ENCODE measurements at places on chromosomes 6 and 20.

DNA sequence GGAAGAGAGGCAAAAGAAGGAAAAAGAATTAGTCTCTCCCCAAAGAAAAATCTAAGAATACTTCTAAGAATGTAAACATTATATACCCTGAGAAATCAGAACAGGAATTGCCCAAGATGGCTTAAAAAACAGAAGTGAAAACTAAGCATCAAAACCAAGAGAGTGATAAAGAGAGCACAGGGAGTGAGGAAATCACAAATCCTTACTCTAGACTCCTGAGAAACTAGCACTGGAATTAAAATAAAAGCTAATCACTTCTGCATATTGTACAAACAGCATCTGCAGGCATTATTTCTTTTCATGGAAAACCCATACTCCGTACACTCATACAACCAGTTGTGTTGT, 285.7 kb downstream of the BTBD9 start:
- DNase-seq: no peak

- peak; percentile 65 for DNase-seq
Observed at GRCh38 chr6:44701637-44702101, 314.2 kb downstream of the CDC5L start.

- peak; percentile 62 for DNase-seq
Observed at GRCh38 chr20:50226093-50226974, 35.7 kb downstream of the CEBPB start.

DNA sequence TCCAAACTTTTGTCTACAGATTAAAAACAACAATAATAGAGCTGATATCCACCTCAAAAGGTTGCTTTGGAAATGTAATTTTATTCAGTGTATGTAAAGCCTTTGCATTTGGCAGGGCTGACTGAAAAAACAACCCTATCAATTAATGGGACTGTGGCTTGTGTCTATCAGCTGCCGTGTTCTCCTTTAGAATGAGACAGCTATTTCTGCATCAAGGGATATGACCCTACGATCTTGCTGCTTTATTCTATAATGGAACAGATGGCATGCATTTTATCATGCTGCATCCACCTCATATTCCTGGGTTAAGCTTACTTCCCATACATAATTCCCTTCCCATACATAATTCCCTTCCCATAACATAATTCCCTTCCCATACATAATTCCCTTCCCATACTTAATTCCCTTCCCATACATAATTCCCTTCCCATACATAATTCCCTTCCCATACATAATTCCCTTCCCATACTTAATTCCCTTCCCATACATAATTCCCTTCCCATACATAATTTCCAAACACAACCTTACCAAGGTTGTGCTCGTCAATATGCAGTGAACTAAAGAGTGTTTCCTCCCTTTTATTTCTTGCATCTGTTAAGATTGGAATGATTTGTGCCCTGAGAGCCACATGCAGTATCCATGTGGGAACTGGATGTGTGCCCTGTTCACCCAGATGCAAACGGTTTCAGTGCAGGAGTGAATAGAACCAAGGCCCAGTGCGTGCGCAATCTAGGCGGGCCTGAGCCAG, 26.8 kb downstream of the SERPINB6 start:
- no peak for DNase-seq

DNA sequence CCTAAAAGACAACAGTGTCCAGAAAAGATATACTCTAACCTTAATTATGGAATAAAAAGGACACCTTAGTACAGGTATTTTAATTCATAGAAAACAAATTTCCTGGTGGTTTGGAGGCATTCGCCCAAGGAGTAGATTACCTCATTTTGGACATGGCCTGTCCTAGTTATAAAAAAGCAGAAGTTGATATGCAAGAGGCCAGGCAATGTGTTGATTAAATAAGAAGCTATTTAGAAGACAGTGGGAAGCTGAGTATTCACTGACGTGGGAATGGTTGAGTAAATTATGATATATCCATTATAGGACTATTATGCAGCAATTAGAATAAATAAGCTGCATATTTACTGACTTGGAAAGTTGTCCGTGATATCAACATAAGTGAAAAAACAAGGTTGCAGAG, 314.9 kb downstream of the ALDH8A1 start:
- no peak for DNase-seq

- no peak for DNase-seq
Observed at GRCh38 chr6:117304446-117304845, 39.1 kb downstream of the VGLL2 start.

DNA sequence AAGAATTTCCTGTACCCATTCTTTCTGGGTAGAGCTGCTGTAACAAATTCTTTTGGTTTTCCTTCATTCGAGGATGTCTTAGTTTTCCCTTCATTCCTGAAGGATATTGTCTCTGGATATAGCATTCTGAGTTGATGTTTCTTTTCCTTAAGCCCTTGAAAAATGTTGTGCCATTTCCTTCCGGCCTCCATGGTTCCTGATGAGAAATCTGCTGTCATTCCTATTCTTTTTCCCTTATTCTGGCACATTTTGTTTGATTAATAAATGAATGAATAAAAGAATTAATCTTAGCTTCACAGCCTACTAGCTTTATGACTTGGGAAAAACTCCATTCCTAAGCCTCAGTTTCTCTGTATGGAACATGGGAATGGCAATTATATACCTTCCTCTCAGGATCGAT, 173.1 kb downstream of the EYA2 start:
- DNase-seq: no peak

DNA sequence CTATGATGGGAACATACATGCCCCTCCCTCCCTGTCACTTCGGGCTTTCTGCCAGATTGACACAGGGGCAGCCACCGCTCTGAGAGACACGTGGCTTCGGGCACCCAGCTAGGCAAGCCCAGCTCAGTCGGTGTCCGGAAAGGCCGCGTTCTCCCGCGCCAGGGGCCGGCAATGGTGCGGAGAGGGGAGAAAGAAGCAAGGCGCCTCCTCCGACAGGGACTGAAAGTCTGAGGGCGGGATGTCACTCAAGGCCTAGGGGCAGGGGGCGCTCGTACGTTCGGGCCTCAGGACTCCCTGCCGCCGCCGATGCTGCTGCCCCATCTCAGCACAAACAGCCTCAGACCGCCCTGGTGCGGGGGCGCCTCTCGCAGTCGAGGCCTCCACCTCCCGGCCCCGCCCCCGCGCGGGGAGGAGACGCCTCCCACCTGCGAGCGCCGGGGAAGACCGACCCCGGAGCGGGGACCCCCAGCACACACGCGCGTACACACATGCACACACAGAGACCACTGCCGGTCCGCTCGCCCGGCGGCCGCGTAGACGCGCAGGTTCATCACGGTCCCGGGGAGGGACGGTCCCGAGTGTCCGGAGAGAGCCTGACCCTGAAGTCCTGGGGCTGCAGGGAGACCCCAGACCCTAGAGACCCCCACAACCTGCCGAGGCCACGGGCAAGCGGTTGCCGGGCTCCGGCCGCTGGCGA, 1.9 kb downstream of the GRM4 start:
- DNase-seq: peak; percentile 35

DNA sequence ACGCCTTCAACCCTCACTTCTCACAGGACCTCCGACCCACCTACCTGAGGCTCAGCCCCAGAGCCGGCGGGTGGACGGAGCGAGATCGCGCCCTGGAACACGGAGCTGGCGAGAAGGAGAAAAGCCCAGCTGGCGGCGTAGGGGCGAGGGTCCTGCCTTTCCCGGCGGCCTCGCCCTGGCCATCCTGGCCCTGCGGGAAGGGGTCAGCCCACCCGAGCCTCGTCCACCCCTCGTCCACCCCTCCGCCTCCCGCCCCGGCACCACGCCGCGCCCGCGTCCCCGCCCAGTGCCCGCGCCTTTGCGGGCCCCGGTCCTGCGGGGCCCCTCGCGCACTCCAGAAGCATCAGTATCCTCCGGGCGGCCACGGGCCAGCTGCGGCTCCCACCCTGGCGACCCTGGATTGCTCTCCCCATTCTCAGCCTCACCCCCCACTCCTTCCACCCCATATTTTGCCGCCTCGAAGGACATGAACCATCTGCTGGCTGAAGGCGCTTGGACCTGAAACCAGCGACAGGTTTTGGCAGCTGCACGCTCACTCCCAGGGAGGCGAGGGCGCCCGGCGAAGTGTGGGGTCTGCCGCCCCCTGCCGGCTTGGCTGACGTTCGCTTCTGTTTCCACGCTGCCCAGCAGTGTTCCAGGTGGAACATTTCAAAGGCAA, 65.1 kb downstream of the PLG start:
- DNase-seq: peak; percentile 18

DNA sequence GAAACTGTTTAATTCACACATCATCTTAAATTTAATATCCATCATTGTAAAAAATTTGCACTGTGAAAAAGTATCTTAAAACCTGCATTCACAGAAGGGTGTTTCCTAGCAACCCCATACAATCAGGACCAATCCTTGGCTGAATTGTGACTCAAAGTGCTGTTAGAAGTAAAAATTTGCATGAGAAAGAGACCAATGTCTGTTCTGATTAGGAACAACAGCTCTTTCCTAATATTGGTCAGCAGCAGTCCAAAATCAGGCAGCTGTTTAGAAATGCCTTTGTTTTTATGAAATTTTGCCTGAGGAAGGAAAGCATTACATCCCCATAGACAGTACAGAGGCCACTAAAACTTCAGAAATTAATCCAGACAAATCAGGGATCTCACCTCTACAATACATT, 987.0 kb downstream of the HACE1 start:
- DNase-seq: no peak

DNA sequence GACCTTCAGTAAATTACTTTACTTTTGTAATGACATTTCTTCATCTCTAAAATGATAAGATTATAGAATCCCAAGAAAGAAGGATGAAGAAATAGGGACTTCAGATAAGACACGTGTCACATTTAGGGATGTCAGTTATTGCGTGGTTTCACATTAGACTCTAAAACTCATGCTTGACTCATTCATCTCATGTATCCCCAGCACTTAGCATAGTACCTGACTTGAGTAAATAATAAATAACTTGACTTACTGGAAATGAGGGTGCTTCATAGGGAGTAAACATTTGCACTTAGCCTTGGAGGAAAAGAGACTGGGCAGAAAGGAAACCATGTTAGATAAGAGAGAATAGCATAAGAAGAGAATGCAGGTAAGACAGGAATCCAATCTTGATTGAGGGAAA, 37.2 kb downstream of the VTA1 start:
- no peak for DNase-seq

GRCh38 chr6:1724124-1724523, 114.4 kb downstream of the FOXC1 start:
- no peak for DNase-seq

- DNase-seq: no peak
Observed at GRCh38 chr20:10172998-10173655, 45.5 kb upstream of the SNAP25 start.

DNA sequence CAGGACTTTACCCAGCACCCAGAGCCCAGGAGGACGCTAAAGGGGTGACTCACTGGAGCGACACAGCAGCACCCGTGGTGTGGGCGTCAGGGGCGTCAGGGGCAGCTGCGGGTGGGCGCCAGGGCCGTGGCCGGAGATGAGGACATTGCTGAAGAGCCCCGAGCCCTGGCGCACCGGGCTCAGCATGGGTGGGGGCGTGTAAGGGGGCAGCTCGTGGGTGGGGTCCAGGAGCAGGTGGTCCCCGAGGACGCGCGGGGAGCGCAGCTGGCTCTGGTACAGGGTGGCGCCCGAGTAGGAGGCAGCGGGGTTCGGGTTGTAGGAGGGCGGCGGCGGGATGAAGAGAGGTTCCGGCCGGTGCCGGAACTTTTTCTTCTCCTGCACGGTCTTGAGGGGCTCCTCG, 41.6 kb upstream of the MRPS10 start:
- no peak for DNase-seq

DNA sequence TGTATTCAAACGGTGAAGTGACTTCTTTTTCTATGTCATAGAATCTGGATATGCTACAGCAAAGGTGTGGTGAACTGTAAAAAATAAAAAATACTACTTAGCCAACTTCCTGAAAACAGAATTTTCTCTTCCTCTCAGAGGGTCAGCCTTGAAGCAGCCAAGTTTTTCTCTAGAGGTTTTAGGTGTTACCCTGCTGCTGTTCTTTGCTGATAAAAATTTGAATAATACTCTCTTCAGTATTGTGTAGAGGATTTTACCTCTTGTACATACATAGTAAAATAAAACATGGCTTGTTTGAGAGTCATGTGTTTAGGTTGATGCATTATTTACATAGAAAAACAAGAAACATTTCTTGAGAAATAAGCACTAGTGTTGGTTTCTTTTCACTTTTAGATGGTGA, 458.4 kb downstream of the TBC1D32 start:
- DNase-seq: no peak

DNA sequence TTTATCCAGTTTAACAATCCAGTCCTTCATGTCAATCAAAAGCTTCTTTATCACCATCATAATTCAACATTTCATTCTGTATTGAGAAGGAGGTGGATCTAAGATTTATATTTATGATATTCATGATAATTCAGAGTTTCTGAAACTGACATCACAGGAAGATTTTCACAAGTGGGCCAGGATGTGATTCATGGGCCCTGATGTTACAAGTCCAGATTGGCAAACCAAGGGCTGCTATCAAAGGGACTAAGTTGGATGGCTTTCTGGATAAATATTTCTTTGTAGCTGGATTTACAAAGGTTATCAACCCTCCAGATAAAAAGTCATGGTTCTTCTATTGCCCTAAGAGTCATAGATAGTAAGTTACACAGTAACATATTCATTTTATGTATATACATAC, 866.5 kb downstream of the KIF16B start:
- peak; percentile 29 for DNase-seq

- no peak for DNase-seq
Observed at GRCh38 chr20:52828199-52828598, 144.0 kb upstream of the TSHZ2 start.

GRCh38 chr6:12719017-12719416, 2.5 kb downstream of the PHACTR1 start:
- DNase-seq: peak; percentile 27

GRCh38 chr20:61874421-61875068, 191.1 kb downstream of the TAF4 start:
- peak; percentile 25 for DNase-seq

DNA sequence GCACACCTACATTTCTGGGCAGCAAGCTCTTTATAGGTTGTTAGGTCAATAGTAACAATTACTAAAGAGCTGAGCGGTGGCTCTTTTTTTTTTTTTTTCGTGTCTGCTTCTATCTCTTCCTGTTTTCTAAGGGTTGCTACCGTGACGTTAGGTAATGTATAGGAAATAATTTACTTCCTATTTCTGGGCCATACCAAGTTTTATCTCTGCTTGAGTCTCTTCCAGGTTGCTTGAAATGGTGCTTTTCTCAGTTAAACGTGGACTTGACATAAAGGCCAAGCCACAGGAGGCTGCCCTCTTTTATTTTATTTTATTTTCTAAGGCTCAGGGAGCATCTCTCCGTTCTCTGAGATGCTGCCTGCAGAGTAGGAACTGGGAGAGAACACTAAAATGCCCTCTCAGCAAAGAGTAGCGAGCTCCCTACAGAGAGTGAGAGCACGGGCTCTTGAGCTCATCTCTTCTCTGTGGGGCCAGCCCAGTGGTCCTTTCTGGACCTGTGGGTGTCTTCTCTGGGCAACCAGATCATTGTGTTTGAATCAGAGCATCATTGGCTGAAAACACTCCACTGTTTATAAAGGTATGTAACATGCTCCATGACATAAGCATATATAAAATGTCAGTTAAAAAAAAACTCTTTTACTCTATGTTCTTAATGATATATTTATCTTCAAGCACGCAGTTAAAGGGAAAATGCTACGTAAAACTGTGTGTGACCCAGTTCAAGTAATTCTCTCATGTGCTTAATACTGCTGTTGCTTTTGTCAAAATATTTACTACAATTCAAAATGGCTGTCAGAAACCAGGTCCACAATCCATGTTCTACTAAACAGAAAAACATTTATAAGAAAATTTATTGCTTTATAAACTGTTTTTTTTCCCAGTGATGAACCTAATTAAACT, at the start of gene ZNF831:
Gene ZNF831, plus strand, starts transcription at position 191 of the 900 bp plus-strand sequence. CDS start 27,199 bp downstream, outside the sequence.
- DNase-seq: no peak

- no peak for DNase-seq
Observed at GRCh38 chr6:104987218-104987617, 30.3 kb downstream of the LIN28B start.

Data from EL (cell line).